Mammary microvascular endothelial cell (primary cell): ENCODE measurements at places on chromosomes 2 and 18. TPM values are rescaled to one million over a fixed set of nuclear protein-coding genes. Genes with fewer than 3 reads are reported as not detected.

Gene EFEMP1
- 1,504 and 1,597 TPM in 2 replicates for total RNA-seq

Gene TBC1D8
- total RNA-seq, result 32.7 and 39.8 TPM in 2 replicates

Gene SERPINB12
- total RNA-seq, result not detected in 2 replicates

Gene QPCT
- total RNA-seq, result 15.7 and 16.0 TPM in 2 replicates

Gene NPHP1
- total RNA-seq, result 2.5 and 5.7 TPM in 2 replicates

Gene NT5DC4
- total RNA-seq, result not detected in 2 replicates

Gene XIRP2
- total RNA-seq, result 0.20 and 0.27 TPM in 2 replicates

Gene SERPINB11
- not detected in 2 replicates for total RNA-seq

Gene CXCR2
- not detected in 2 replicates for total RNA-seq

Gene HRH4
- not detected in 2 replicates for total RNA-seq

Gene PSME4
- total RNA-seq, result 32.0 and 37.0 TPM in 2 replicates

Gene LHCGR
- not detected in 2 replicates for total RNA-seq

Gene AFF3
- 0.49 and 0.80 TPM in 2 replicates for total RNA-seq

Gene ITGB6
- total RNA-seq, result 0.39 TPM in 1 of 2 replicates, not detected in the other

Gene NEU2
- total RNA-seq, result not detected in 2 replicates

Gene RUFY4
- not detected in 2 replicates for total RNA-seq

Gene RFX8
- 0.44 and 2.3 TPM in 2 replicates for total RNA-seq

Gene OLA1
- total RNA-seq, result 116 and 135 TPM in 2 replicates

Gene GBX2
- 8.1 and 10.0 TPM in 2 replicates for total RNA-seq
